ENCODE measurements at places on chromosomes 1 and 21. TPM values are rescaled to one million over a fixed set of nuclear protein-coding genes. Genes with fewer than 3 reads are reported as not detected.

The CD34 gene
- not detected for total RNA-seq

- H3K27ac ChIP-seq = no peak overlapping the region
- H3K27me3 ChIP-seq = no peaks in the 10 kb centered on the region
- no peak overlapping the region for H3K4me3 ChIP-seq
Observed at GRCh38 chr1:114033216-114033706, 54.0 kb downstream of the OLFML3 start.

The RASSF5 gene
- 211 TPM for total RNA-seq

DNA sequence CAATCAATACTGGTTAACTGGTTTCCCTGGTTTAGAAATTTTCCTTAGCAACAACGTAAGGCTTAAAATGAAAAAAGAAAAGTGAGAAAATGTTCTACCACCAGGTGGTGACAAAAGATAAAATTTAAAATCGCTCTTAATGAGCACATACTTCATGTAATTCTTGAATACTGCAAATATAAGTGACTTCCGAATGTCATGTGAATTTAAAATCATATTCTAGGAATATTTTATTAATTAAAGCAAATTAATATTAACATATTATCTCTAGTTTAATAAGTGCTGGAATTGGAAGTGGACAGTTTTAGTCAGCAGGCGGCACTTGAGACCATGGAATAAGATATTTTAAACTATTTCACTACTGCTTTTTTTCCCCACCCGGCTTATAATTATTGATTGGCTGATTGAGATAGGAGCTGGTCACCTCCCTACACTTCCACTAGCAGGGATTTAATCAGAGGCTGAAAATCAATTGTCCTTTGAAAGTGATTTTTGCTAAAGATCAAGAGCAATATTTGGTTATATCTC is 5.0 kb upstream of the ADAMTS1 start:
- H3K4me3 ChIP-seq = no peak overlapping the region
- H3K4me1 ChIP-seq = peaks cover 17% of the 10 kb centered on the region
- no peak for DNase-seq
- H3K27me3 ChIP-seq = peaks cover 45% of the 10 kb centered on the region
- no peaks in the 10 kb centered on the region for H3K36me3 ChIP-seq

DNA sequence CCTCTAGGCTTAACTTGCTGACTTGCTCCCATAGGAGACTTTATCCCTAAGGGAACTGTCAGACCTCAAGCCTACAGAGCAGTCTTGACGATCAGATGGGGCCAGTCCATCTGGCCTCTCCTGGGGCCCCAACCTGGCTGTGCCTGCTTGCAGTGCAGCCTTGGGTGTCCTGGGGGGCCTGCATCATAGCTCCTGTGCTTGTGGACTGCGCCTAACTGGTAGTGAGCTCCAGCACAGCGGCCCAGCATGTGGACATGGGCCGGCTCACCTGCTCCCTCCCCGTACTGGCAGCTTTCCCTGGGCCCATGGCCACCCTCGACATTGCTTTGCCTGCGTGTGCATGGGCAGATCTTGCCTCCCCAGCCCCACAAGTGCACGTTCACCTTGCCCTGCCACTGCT is 76.1 kb downstream of the INTS7 start:
- no peaks in the 10 kb centered on the region for H3K4me1 ChIP-seq
- no peak overlapping the region for H3K27ac ChIP-seq
- H3K27me3 ChIP-seq = no peaks in the 10 kb centered on the region
- peaks cover 61% of the 10 kb centered on the region for H3K36me3 ChIP-seq
- no peak for DNase-seq

GRCh38 chr1:223142269-223142668 is 779 bp downstream of the TLR5 start:
- peaks cover 8% of the 10 kb centered on the region for H3K27me3 ChIP-seq
- H3K36me3 ChIP-seq = no peaks in the 10 kb centered on the region
- peak overlapping the region; percentile 65 for H3K4me3 ChIP-seq
- peaks cover 7% of the 10 kb centered on the region for H3K4me1 ChIP-seq

GRCh38 chr1:198693321-198693720 is 54.5 kb downstream of the PTPRC start:
- H3K27me3 ChIP-seq = no peaks in the 10 kb centered on the region
- H3K27ac ChIP-seq = peak overlapping the region; percentile 44

The CGN gene
- total RNA-seq = 0.33 TPM

DNA sequence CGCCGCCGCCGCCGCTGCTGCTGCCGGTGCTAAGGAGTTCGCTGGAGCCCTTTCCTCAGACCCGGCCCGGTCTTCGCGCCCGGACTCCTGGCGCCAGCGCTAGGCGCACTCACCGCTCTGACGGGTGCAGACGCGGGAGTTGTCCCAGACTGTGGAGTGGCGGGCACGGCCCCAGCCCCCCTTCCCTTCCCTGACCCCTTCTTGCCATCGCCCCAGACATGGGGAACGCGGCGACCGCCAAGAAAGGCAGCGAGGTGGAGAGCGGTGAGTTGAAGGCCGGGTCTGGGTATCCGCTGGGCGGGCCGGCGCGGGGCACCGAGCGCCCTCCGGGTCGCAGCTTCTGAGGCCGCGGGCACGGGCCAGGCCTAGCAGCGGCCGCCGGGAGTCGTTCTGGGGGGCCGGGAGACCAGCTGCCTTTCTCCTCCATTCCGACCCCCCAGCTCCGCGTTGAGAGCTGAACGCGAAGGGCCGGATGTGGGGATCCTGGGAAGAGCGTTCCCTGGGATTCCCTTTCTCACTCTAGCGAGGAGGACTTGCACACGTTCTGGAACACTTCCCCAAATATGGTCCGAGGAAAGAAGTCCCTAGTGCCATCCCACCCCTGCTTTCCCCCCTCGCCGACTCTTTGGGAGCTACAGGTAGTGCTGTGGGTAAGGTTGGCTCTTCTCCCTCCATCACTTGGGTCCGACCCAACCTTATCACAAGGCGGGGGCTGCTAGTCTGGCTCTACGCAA is 65.8 kb upstream of the PRKACB start:
- H3K4me3 ChIP-seq = peak overlapping the region; percentile 82
- no peaks in the 10 kb centered on the region for H3K27me3 ChIP-seq
- peaks cover 7% of the 10 kb centered on the region for H3K4me1 ChIP-seq
- peak overlapping the region; percentile 45 for H3K27ac ChIP-seq
- H3K36me3 ChIP-seq = no peaks in the 10 kb centered on the region

- H3K4me1 ChIP-seq = peaks cover 41% of the 10 kb centered on the region
- H3K27me3 ChIP-seq = no peaks in the 10 kb centered on the region
- no peak overlapping the region for H3K4me3 ChIP-seq
Observed at GRCh38 chr1:27476237-27476636, 13.7 kb downstream of the WASF2 start.

DNA sequence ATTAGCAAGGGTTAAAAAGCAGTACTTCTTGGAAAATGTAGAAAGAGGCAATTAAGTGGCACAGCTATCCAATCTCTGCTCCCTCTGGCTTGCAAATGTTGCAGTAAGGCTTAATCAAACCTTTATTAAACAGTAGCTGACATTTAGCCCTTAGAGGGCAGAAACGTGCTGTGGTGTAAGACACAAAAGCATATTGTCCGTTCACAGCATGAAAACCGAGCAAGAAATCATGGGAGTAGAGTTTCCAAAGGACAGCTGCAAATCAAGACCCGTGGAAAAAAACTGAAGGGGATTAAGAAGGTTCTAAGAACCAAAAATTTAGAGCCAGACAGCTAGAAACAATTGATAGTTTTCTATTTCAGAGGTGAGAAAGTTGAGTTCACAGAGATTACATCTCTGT is 13.1 kb downstream of the ZP4 start:
- no peak overlapping the region for H3K27ac ChIP-seq
- H3K27me3 ChIP-seq = no peaks in the 10 kb centered on the region
- H3K4me1 ChIP-seq = no peaks in the 10 kb centered on the region
- no peak for DNase-seq
- H3K4me3 ChIP-seq = no peak overlapping the region

GRCh38 chr1:119885903-119886783 is 10.2 kb downstream of the ADAM30 start:
- H3K27me3 ChIP-seq = peaks cover 24% of the 10 kb centered on the region
- DNase-seq = peak; percentile 67
- no peak overlapping the region for H3K4me3 ChIP-seq
- peaks cover 8% of the 10 kb centered on the region for H3K4me1 ChIP-seq

DNA sequence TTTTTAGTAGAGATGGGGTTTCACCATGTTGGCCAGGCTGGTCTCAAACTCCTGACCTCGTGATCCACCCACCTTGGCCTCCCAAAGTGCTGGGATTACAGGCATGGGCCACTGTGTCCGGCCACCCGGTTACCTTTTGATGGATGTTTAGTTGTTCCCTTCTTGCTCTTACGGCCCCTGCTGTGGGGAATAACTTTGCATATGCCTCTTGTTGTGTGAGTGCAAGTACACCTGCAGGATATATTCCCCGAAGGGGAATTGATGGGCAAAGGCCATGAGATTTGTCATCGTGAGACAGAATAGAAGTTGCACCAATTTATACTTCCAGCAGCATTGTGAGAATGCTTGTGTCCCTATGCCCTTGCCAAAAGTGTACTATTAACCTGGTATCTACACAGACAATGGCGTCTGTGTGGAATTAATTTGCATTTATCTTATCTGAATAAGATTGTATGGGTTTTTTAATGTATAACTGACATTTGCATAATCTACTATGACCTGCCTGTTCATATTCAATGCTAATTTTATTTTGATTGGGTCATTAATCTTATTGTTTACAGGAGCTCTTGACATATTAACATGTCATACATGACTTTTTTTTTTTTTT is 8.1 kb downstream of the IL6R start:
- H3K36me3 ChIP-seq = no peaks in the 10 kb centered on the region
- DNase-seq = no peak
- no peak overlapping the region for H3K27ac ChIP-seq
- peaks cover 16% of the 10 kb centered on the region for H3K4me1 ChIP-seq
- no peak overlapping the region for H3K4me3 ChIP-seq
- peaks cover 5% of the 10 kb centered on the region for H3K27me3 ChIP-seq

GRCh38 chr1:47164552-47164951 is 25.3 kb downstream of the PDZK1IP1 start:
- H3K27ac ChIP-seq = no peak overlapping the region
- no peaks in the 10 kb centered on the region for H3K4me1 ChIP-seq
- peaks cover 20% of the 10 kb centered on the region for H3K27me3 ChIP-seq
- no peak overlapping the region for H3K4me3 ChIP-seq
- no peaks in the 10 kb centered on the region for H3K36me3 ChIP-seq
- DNase-seq = no peak

The RGS16 gene
- total RNA-seq = 1.4 TPM

Measured in activated naive CD8-positive, alpha-beta T cell treated with anti-CD3 and anti-CD28 coated beads, Interleukin-2, amount 10 ng/mL, durations not matched to agents 7 days and 5 days (primary cell).